Glutamatergic neuron (in vitro differentiated cells): ENCODE measurements at places on chromosomes 7 and 10. TPM values are rescaled to one million over a fixed set of nuclear protein-coding genes. Genes with fewer than 3 reads are reported as not detected.
A peak's percentile ranks its signal among the peaks of the same experiment; 100 is the strongest.

DNA sequence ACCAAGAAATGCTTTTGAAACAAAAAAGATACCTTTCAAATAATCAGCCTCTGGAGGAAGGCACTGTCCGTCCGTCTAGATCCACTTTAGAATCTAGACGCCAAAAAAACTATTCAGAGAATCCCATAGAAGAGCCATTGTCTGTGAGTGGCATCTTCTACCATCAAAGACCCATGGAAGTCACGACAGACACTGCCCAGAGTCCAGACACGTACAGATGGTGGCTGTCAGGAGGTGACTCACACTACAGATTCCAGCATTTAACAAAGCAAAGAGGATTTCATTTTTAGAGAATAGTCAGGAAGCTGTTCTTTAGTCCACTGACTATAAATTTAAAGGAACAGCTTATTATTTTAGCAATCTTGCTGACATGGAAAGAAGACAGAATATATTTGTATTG, 11.7 kb downstream of the C1QL3 start:
- H3K27ac ChIP-seq: no peak overlapping the region
- H3K36me3 ChIP-seq: peaks cover 5% of the 10 kb centered on the region
- no peak overlapping the region for H3K4me3 ChIP-seq
- H3K27me3 ChIP-seq: no peaks in the 10 kb centered on the region
- H3K4me1 ChIP-seq: peaks cover 23% of the 10 kb centered on the region

GRCh38 chr10:128419466-128420019, 293.3 kb upstream of the MKI67 start:
- no peak for DNase-seq
- no peak overlapping the region for H3K4me3 ChIP-seq
- H3K36me3 ChIP-seq: no peaks in the 10 kb centered on the region
- H3K27me3 ChIP-seq: no peaks in the 10 kb centered on the region

DNA sequence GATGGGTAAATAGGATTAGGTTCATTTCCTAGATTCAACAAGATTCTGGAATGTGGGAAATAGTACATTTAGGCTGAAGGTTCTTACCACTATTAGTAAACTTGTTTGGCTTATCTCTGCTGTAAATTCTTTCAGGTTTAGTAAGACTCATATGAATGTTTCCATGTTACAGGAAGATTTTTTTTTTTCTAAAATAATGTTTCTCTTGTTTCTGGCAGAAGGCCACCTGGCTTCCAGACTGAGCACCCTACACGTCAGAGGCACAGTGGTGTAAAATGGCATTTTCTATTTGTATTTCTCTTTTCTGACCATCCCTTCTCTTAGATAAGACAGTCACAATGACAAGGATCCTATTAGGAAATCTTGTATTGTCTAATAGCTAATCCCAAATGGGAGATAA, 22.7 kb upstream of the AASS start:
- H3K36me3 ChIP-seq: no peaks in the 10 kb centered on the region
- H3K4me1 ChIP-seq: no peaks in the 10 kb centered on the region
- H3K27me3 ChIP-seq: no peaks in the 10 kb centered on the region

GRCh38 chr7:157550300-157551275, 213.8 kb downstream of the DNAJB6 start:
- peaks cover 3% of the 10 kb centered on the region for H3K4me1 ChIP-seq
- H3K36me3 ChIP-seq: no peaks in the 10 kb centered on the region
- H3K27me3 ChIP-seq: peaks cover 2% of the 10 kb centered on the region

GRCh38 chr10:452512-453426, 236.7 kb downstream of the DIP2C start:
- peaks cover 10% of the 10 kb centered on the region for H3K36me3 ChIP-seq
- H3K27ac ChIP-seq: peak overlapping the region; percentile 84
- peaks cover 23% of the 10 kb centered on the region for H3K27me3 ChIP-seq
- peak; percentile 37 for DNase-seq
- peak overlapping the region; percentile 36 for H3K4me3 ChIP-seq

GRCh38 chr10:59698326-59698725, 11.3 kb downstream of the SLC16A9 start:
- H3K27ac ChIP-seq: no peak overlapping the region
- no peaks in the 10 kb centered on the region for H3K36me3 ChIP-seq
- H3K4me1 ChIP-seq: no peaks in the 10 kb centered on the region
- H3K4me3 ChIP-seq: no peak overlapping the region

OLAH gene
- total RNA-seq: not detected

- no peak overlapping the region for H3K27ac ChIP-seq
- no peaks in the 10 kb centered on the region for H3K36me3 ChIP-seq
- H3K27me3 ChIP-seq: peaks cover 6% of the 10 kb centered on the region
- no peak overlapping the region for H3K4me3 ChIP-seq
- DNase-seq: no peak
- H3K4me1 ChIP-seq: peaks cover 21% of the 10 kb centered on the region
These were observed 35.8 kb downstream of the RBM17 start for GRCh38 chr10:6124666-6125065.
